ENCODE measurements at places on chromosomes 2 and 18.

GRCh38 chr2:67318993-67319481 lies 78.1 kb upstream of the ETAA1 start:
- no peak for DNase-seq

DNA sequence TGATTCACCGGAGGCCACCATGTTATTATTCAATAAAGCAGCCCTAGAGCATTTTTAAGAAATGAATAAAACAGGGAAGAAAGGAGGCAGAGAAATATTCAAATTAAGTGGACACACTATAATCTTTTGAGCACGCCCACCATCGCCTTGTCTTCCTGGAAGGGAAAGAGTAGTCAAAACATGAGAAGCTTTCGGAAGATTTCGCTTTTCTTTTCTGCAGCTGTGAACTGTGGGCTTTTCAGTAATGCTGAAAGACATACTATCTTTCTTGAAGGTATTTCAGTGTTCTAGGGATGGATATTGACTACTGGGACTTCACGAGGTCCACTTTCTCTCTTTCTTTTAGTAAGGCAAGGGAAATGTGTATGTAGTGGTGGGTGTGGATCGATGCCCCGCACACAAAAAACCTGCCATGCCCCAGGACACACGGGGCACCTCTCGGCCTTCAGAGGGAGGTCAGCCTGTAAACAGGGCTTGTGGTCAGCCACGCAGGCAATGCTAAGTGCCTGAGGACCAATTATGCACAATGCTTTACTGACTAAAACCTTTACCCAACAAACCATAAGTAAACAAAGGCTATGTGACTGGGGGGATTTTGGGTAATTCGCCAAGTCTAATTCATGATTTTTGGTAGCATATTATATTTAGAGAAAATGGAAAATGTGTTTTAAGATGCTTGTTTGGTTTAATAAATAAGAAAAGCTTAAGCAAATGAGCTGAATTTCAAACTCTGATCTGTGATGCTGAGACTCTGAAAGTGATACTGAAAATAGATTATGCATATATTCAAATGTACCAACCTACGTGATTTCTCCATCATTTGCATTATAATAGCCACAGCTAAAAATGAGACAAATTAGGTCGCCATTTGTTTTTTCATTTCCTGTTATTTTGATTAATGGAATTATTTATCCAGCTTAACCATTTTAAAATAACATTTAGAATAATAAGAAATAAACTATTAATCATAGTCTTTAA lies 130.5 kb downstream of the ZNF516 start:
- no peak for DNase-seq

DNA sequence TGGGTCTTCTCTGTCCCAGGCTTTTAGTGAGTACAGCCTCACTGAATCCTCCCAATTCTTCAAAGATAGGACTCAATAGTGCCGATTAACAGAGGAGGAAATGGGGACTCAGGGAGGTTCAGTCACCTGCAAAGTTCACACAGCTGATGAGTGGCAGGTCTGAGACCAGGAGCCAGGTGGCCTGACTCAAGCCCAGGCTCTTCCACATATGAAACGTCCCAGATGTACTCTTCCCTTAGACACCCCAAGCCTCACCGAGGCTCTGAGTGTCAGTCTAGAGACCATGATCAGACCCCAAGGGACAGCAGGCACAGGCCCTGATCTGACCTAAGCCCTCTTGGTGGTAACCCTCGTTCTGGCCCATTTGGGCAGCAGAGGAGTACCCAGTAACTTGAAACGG lies 115.2 kb downstream of the INHBB start:
- no peak for DNase-seq

DNA sequence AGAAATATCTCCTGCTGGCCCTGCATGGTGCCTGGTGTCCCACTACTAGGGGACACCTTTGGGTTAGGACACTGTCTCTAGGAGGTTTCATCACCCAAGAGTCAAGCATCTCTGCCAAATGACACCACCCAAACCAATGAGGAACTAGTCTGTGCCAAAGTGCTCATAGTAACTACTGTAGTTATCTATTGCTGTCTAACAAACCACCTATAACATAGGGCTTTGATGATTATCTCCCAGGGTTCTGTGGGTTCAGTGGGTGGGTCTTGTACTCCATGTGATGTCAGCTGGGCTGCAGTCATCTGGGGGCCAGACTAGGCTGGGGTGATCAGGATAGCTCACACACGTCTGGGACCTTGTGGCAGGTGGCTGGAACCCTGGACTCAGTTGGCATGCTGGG lies 59.8 kb downstream of the EPAS1 start:
- DNase-seq: no peak

- no peak for DNase-seq
Observed at GRCh38 chr2:137154946-137155345, 389.6 kb downstream of the THSD7B start.

GRCh38 chr2:159484532-159484931 lies 131.8 kb downstream of the BAZ2B start:
- no peak for DNase-seq

DNA sequence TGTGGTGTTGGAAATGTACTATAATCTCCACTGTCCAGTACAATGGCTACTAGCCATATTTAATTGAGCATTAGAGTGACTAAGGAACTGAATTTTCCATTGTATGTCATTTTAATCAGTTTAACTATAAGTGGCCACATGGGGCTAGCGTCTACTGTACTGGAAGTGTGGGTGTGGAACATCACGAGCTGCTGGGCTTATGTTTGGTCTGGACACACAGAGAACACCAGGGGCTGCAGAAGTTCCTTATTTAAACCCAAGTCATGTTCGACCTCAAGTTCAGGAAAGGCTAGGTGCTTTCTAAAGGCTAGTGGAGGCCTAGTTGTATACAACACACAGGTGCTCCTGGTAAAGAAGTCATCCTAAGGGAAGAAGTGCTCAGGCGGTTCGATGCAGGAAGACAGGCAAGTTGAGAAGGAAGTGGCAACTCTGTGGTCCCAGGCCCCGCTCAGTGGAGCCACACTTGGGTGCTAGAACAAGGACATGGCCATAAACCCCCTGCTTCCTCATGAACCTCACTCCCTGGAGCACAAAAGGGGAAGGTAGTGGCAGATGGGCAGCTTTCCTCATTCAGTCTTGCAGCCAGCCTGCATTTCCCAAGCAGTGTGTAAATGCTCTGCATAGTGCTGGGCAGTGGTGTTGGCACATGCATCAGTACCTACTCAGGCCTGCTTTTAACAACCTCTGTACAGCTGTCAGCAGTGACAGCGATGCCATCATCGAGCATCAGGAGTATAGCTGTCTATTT lies 13.3 kb downstream of the LGALSL start:
- no peak for DNase-seq

DNA sequence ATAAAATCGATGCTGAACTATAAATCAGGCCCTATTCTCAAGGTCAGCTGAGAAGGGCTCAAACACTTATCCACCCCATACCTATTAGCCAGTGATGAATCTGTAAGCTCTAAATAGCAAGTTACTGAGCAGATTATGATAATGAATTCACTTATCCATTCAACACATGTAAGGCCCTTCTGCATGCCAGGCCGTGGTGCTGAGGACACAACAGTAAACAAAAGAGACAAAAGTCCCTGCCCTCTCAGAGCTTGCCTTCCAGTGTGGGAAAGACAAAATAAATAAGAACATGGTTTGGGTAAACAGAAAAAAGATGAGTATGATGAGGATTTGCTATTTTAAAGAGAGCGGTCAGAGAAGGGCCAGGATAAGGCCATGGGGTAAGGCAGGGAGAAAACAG lies 11.7 kb downstream of the TTC32 start:
- no peak for DNase-seq

DNA sequence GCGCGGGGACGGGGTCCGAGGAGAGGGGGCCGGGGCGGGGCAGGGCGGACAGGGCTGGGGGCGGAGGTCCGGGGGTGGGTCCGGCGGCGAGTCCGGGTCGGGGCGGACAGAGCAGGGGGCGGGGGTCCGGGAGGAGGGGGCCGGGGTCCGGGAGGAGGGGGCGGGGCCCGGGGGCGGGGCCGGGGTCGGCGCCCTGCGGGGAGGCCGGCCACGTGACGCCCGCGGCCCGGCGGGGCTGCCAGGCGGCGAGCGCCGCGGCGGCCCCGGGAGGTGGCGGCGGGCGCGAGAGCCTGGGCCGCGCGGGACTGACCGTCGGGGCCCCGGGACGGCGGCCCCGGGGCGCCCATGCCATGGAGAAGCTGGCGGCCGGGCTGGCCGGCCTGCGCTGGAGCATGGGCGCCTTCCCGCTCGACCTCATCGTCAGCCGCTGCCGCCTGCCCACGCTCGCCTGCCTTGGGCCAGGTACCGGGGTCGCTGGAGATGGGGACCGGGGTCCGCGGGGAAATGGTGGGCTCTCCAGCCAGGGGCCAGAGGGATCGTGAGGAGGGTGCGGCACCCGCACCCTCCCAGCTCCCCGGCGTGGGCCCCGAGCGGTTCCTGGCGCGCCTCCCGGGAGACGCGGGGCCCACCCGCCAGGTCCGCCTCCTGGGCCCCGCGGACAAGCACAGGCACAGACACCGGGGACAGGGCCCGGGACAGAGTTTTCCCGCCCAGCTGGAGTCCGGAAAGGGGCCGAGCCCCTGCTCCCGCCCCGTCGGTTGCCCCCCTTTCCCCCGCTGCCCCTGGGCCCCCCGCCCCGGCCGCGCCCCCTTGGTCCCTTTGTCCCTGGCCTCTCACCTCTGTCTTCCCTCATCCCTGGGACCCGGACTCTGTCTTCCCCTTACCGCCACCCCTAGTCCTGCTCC lies at the start of gene GAREM2:
GAREM2 (plus strand) TSS at position 218 of the 905 bp plus-strand sequence; CDS start at position 351, 133 bp downstream.
- DNase-seq: no peak

DNA sequence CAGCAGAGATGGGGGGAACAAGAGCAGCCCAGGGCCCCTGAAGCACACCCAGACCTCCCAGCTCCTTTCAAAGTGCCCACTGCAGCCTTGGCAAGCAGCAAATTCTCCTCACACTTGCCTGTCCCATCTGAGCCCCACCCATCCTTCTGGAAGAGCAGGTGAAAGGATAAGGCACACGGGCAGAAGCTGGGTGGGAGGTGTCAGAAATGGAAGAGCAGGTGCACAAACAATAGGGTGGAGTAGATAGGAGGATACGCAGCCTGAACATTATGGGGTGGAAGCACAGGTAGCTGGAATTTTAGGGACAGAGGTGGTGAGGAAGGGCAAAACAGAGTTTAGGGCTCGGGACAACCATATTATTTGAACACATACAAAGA lies 69.2 kb downstream of the TNS1 start:
- no peak for DNase-seq

DNA sequence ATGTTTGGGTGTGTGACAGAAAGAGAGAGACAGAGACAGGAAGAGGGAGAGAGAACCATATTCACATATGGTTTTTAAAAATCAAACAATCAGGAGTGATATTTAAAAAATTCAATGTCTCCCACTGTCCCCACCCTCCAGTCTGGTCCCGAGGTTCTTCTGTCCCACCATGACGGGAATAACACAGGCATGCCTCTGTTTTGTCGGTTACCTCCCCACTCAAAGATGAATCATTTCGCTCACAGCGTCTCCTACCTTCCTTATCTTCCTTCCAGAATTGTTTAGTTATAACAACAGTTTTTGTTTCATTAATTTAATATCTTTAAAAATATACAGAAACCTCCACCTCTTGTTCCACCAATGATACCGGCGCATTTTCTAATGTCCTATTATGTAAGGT lies 113.0 kb downstream of the KCNF1 start:
- DNase-seq: no peak

- DNase-seq: no peak
Observed at GRCh38 chr2:156576005-156576404, 139.8 kb downstream of the GPD2 start.

GRCh38 chr2:134689315-134689714 lies 29.5 kb downstream of the TMEM163 start:
- DNase-seq: no peak

DNA sequence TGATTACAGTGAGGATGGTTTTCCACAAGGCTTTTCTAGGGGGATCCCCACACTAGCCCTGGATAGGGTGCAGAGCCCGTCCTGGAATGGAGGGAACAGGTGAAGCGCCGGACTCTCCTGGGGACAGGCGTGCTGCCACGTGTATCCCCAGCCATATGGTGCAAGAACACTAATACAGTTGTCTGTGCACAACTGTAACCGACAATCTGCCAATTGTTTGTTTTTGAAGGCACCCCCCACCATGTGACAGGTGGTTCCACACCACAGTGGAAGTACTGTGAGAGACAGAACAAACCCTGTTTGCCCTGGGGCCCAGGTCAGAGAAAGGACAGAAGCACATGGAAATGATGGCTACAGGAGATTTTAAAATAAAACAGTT lies 52.9 kb downstream of the MYCN start:
- no peak for DNase-seq

- DNase-seq: no peak
Observed at GRCh38 chr2:188406414-188406813, 114.7 kb downstream of the GULP1 start.

DNA sequence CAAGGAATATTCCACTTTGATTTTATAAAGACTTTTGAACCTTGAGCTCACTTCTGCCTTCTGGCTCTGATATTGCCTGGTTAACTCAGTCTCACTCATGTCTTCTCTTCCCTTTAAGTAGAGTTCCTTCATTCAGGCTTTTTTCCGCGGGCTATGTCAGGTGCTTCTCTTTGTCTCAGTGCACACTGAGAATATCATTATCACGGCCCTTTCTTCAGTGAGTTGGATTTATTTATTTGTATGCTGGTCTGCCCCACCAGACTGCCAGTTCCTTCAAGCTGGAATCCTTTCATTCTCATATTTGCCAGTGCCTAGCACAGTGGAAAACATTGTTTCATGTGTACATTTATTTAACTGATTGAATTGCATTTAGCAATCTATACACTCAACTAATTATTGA lies 136.5 kb downstream of the DOK6 start:
- no peak for DNase-seq

DNA sequence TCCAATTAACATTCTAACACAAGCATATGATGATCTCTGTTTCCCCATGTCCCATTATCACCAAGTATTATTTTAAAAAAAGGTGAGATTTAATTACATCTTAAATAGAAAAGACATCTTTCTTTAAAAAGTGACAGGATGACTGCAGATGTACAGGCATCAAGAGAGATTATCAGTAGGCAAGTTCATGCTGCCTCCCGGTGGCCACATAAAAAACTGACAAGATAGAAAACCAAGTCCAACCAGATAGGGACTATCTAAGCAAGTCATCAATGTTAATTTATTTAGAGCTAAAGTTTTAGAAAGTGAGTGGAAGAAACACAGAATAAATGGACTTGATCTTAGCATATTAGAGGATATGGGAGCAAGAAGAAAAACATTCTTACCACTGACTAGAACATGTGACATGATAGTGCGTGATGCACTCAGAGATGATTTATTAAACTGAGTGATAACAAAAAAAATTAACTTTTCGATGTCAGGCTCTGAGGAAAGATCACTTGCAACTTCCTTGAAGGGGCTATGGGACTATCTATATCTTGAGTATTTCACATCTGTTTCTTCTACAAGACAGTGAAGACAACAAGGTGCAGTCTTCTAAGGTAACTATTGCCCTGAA lies 5.4 kb upstream of the TDRD15 start:
- no peak for DNase-seq

- no peak for DNase-seq
Observed at GRCh38 chr2:88188748-88189147, 18.6 kb downstream of the THNSL2 start.

DNA sequence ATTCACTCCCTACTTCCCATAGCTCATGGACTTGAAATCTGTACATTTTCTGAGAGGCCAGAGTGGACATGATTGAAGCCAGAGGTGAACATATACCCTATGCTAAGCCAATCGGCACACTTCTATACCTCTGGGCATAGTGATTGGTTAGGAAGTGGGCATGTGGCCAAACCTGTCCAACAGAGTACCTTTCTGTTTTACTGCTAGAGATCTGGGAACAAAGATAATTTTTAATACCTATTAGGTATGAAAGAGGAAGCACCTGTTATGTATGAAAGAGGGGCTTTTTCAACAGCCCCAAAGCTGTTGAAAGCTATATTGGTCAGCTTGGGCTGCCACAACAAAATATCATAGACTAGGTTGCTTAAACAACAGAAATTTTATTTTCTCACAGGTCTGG lies 27.7 kb downstream of the METTL8 start:
- no peak for DNase-seq

Data from stimulated activated CD8-positive, alpha-beta memory T cell treated with anti-CD3 and anti-CD28 coated beads, Interleukin-15, amount 100 ng/mL, for 4 hours (primary cell).